ENCODE measurements at places on chromosomes 12 and 14.

DNA sequence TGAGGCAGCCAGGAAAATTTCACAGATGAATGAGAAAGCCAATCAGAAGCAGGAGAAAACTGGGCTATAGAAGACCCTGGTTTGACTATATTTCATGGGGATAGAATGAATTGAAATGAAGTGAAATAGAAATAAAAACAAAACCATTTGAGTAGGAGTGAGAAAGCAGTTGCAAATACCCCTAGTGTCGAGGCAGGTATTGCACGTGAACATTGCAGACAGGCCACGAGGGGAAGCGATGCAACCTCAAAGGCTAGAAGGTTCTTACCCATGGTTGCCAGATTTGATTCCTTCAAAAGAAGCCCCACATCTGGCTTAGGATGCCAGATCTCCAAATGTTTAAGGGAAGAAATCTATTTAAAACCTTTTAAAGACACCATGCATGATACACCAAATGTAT lies 648.9 kb downstream of the VRK1 start:
- DNase-seq: no peak

DNA sequence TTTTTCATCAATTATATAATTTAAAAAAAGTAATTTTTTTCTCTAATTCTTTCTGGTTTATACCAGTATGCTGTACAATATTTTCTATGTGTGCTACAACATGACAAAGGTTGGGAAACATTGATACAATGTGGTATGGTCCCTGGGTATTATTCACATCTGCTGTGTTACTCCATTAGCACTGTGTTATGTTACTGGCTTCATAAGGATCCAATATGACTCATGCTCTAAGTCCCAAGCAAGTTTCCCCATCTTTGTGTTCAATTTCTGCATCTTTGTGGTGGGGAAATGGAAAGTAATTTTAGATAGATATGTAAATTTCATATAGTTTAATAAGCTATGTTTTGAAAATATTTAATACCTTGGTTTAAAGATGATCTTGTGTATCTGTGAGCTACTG lies 35.8 kb downstream of the FBXO33 start:
- no peak for DNase-seq

DNA sequence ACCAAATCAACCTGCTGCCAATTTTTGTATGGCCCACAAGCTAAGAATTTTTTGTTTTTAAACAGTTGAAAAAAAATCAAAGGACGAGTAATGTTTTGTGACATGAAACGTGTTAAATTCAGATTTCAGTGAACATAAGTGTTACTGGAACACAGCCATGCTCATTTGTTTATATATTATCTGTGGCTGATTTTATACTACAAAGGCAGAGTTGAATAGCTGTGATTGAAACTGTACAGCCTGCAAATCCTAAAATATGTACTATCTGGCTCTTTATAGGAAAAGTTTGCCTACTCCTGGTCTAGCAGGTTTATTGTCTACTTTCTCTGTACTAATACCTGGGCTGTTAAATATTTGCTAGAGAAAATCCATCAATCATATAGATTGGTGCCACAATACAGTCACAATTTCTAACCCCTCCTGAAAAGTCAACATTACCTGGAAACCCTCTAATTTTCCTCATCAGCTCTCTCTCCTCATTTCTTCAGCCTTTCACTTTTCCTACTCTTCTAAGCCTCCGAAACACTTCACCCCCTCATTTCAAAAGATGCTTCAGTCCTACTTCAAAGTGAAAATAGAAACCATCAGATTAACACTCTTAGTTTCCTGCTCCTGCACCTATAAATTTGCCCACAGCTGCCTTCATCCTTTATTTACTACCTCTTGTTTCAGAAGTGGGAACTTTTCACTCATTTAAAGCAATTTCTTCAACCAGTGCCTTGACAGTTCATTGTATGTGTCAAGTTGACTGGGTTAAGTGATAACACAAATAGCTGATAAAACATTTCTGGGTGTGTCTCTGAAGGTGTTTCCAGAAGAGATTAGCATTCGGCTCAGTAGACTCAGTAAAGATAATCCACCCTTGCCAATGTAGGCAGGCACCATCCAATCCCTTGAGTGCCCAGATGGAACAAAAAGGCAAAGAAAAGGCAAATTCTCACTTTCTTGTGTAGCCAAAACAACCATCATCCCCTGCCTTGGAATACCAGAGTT lies 18.0 kb upstream of the C2CD5 start:
- no peak for DNase-seq

- DNase-seq: peak; percentile 26
Measured at GRCh38 chr12:81077329-81077685, 572 bp upstream of the ACSS3 start.

DNA sequence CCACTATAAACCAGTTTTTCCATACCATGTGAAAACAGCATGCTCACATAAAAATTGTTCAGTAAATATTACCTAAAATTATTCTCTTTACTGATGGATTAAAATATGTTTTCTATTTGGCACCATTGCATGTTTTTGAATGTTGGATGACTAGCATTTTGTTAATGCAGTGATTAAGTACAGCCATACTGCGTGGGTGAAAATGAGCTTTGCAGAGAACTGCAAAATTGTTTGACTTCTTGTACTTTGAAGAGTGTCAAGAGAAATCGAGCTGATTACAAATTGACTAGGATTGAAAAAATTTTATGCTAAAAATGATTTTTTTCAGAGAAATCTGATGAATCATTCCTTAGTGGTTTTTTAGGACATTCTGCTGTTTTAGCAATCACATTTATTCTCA lies 452.9 kb downstream of the RPL10L start:
- no peak for DNase-seq

GRCh38 chr12:92434607-92435025 lies 268.2 kb upstream of the PLEKHG7 start:
- DNase-seq: no peak
